Fibroblast of the aortic adventitia (primary cell): ENCODE measurements at places on chromosomes 1 and 21.
A peak's percentile ranks its signal among the peaks of the same experiment; 100 is the strongest.

DNA sequence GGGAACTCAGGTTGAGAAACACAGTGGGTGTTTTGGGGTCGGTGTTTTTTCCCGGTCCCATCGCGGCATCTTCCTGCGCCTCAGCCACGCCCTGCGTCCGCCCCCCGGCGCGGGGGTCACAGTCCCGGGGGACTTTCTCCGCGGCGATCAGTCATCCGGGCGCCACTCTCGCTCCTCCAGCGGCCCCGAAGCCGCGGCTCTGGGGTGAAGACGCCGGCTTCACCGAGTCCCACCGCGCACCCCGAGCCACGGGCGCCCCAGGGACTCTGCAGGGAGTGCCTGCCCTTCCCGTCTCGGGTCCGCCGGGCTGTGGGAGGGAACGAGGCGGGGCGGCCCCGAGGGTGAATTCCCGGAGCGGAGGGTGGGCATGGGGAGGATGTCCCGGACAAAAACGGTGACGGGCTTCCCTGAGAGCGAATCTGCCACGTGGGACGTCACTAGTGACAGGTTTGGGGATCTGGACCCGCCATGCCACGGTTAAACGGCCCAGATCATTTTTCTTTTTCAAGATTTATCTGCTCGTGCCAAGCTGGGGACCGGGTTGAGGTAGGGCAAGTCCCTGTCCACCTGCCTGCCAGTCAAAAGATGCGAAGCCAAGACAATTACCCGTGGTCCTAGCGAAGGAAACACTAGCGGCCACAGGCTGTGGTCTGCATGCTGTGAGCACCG is 717 bp upstream of the BATF3 start:
- DNase-seq: no peak

- peak; percentile 62 for DNase-seq
These were observed 239.5 kb downstream of the TGFB2 start for GRCh38 chr1:218584418-218585155.

- peak; percentile 11 for DNase-seq
These were observed 1.6 kb downstream of the AGO4 start for GRCh38 chr1:35809114-35810095.

GRCh38 chr1:3732434-3733093 is 19.7 kb upstream of the CCDC27 start:
- no peak for DNase-seq

- DNase-seq: no peak
These were observed 17.9 kb upstream of the ABCG1 start for GRCh38 chr21:42200906-42201614.

DNA sequence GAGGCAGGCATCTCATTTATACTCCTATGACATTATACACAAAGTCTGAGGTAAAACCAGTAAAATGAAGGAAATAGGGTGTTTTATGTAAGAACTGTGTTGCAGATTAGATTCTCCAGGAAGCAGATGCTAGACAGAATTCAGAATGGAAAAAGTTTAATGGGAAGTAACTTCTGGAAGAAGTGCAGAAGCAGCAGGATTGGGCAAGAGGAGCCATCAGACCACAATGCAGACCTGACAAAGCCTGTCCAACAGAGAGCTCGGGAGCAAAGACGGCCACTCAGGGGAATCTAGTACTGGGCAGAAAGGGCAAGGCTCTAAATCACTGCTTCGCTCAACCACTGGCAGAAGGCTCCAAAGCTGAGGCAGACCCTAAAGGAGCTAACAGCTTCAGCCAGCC is 33.7 kb downstream of the FBXO42 start:
- DNase-seq: peak; percentile 52

- DNase-seq: no peak
These were observed 50.1 kb upstream of the RGS18 start for GRCh38 chr1:192108161-192108560.

- DNase-seq: no peak
These were observed 192.4 kb upstream of the CSF3R start for GRCh38 chr1:36675106-36675505.

- DNase-seq: no peak
These were observed 35.3 kb downstream of the FCRL5 start for GRCh38 chr1:157517016-157517415.

DNA sequence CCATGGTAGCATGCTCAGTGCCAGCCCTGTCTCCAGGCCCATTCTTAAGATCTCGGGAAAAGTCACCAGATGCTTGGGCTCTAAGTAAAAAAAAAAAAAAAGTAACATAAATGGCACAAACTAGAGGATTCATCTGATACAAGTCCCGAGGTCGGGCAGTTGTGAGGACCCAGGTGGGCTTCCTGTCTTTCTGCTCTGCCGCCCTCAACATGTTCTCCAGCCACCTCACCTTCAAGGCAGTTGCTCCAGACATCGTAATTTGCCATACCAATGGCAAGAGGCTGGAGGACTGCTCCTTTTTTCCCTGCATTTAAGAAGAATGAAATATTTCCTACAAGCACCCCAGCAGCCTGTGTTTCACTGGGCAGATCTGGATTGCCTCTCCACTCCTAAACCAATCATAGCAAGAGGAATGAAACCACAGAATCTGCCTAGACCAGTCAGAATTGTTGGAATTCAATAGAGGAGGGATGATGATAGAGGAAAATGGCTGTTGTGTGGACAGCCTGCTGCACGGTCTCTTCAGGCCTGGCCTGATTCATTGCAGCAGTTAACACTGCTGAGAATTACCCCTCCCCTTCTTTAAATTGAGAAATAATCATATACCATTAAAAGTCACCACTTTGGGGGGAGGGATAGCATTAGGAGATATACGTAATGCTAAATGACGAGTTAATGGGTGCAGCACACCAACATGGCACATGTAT is 5.4 kb downstream of the HMGN2 start:
- DNase-seq: no peak

DNA sequence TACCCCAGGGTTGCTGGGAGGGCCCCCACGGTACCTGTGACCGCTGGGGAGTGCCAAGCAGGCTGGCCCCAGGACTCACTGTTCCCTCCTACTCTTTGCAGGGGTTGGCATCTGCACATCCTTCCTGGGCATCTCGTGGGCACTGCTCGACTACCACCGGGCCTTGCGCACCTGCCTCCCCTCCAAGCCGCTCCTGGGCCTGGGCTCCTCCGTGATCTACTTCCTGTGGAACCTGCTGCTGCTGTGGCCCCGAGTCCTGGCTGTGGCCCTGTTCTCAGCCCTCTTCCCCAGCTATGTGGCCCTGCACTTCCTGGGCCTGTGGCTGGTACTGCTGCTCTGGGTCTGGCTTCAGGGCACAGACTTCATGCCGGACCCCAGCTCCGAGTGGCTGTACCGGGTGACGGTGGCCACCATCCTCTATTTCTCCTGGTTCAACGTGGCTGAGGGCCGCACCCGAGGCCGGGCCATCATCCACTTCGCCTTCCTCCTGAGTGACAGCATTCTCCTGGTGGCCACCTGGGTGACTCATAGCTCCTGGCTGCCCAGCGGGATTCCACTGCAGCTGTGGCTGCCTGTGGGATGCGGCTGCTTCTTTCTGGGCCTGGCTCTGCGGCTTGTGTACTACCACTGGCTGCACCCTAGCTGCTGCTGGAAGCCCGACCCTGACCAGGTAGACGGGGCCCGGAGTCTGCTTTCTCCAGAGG is 6.8 kb downstream of the XKR8 start:
- DNase-seq: no peak

GRCh38 chr1:61079296-61079897 is 3.0 kb upstream of the NFIA start:
- DNase-seq: no peak

- DNase-seq: no peak
These were observed 151.9 kb downstream of the NTPCR start for GRCh38 chr1:233102341-233102740.

DNA sequence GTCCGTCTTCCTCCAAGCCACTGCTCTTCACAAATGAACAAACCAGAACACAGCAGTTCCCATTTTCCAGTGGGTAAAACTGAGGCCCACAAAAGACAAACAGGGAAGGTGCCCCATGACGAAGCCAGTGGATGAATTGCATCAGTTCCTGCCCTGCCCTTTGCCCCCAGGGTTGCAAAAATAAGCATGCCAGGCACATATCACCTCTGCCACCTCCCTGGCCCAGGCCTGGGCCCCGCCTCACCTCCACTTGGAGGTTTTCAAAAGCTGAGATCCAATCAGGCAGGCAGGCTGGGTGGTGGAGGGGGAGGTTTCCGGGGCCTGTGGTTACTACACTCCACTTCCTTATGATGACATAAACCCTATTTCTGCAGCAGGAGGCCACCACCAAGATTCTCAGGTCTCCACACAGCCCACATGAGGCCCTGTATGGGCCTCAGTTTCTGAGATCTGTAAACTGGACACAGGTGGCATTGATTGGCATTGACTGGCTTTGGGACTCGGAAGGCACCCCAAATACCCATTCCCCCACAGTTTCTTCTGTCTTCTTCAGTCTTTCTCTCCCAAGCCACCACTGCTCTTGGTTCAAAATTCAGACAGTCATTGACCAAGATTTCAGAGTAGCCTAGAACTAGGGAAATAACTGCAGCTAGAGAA is 4.1 kb downstream of the KIF21B start:
- DNase-seq: peak; percentile 10

- no peak for DNase-seq
These were observed 2.2 kb downstream of the TMEM200B start for GRCh38 chr1:29121516-29121935.

DNA sequence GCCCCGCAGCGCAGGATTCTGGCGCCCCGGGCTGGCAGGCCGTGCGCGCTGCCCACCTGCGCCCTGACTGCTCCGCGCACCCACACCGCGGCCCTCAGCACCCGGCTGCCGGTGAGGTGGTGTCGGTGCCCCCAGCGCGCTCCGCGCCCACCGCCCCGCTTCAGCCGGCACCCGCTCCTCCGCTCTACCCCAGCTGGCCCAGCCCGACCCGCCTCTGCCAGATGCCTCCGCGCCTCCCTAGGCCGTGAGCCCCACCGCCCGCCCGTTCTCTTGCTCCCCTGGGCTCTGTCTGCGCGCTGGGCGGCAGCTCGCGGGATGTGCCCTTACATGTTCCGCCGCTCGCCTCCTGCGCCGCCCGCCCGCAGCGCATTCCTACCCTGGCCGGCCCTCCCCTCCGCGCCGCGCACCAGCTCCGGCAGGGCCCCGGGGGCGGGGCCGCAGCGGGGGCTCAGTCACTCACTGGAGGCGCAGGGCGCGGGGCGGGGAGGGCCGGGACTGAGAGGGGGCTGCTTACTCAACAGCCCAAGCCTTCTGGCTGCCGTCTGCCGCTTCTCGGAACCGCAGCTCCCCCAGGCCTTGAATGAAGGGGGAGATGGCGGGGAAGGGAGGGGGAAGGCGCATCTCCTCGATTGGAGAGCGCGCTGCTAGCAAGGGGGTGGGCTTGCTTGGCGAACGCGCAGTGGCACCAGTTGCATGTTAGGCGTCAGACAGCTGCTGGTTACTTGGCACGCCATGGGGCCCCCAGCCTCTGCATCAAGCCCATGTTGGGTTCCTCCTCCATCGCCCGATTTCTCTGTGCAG is at the start of gene PHLDA3:
Gene PHLDA3, minus strand, starts transcription at position 345 of the 801 bp plus-strand sequence. CDS start 402 bp downstream, outside the sequence.
- peak; percentile 87 for DNase-seq

GRCh38 chr1:65097076-65097475 is 50.9 kb upstream of the AK4 start:
- no peak for DNase-seq

GRCh38 chr1:88371436-88372023 is 312.5 kb upstream of the PKN2 start:
- DNase-seq: no peak
